Stimulated activated CD4-positive, alpha-beta T cell treated with anti-CD3 and anti-CD28 coated beads, Interleukin-15, amount 100 ng/mL, for 1 hour (primary cell): ENCODE measurements at places on chromosomes 5 and 9.

GRCh38 chr9:4371108-4371507, 71.2 kb upstream of the GLIS3 start:
- no peak for DNase-seq

- no peak for DNase-seq
Observed at GRCh38 chr5:6246820-6247437, 131.4 kb downstream of the MED10 start.

GRCh38 chr5:142644640-142645361, 41.1 kb downstream of the FGF1 start:
- DNase-seq = no peak

DNA sequence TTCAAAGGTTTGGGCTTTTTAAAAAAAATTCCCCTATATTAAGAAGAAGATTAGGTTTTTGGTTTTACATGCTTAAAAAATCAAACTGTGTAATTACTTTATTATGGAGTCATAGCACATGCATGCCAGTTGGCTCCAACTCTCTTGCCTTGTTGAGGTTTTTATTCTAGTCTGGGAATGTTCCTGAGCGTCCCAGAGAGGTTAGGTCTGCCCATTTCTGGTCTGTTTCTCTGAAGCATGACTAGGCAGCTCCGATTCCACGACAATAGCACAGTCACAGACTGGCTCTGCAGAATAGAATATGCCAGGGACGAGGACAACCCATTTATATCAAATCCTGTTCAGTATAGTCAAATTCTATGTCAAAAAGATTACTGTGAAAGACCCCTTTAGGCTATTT, 217.0 kb downstream of the PCSK5 start:
- no peak for DNase-seq

DNA sequence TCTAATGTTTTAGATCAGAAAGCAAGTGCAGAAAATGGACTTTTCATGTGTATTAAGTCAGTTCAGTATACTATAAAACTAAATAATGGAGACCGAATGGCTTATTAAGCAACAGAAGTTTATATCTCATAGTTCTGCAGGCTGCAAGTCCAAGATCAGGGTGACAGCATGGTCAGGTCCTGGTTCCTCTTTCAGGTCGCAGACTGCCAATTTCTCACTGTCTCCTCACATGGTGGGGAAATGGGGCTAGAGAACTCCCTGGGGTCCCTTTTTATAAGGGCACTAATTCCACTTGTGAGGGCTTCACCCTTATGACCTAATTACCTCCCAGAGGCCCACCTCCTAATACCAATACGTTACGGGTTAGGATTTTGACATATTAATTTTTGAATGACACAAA, 48.7 kb downstream of the RICTOR start:
- DNase-seq = no peak

DNA sequence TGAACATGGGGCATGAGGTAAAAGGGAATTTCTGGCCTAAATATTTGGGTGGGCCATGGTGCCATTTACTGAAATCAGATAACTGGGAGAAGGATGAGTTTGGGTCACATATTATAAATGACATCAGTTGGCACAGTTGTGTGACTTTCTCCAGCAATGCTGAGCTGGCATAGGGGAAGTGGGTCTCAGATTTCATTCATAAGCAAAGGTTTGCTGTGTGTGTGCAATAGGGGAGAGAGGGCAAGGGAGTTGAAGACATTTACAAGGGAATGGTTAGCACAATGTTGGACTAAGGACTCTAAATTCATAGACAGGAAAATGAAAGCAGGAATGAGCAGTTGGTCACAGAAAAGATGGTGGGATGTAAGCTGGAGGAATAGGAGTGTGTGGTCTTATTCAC, 47.8 kb upstream of the KLF9 start:
- DNase-seq = no peak

DNA sequence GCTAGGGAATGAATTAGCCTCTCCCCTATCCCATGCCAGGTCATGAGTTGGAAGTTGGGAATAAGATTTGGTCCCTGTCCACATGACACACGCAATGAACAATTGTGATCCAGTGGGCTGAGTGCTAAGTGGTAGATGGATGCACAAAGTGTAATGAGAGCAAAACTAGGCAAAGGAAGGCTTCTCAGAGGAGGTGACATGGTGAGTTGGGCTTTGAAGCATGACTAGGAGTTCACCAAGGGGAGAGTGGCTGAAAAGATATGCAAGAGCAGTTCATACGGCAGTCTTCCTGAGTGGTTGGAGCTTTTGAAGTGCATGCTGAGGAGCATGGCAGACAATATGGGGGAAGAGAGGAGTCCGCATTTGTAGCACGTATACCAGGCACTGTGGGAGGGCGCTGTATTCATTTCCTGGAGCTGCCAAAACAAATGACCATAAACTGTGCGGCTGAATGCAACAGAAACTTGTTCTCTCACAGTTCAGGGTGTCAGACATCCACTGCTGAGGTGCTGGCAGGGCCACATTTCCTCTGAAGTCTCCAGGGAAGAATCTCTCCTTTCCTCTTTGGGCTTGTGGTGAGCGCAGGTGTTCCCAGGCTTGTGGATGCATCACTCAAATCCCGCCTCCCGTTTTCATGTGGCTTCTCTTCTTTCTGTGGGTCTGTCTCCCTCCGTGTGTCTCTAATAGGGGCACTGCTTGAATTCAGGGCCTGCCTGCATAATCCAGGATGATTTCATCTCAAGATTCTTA, 49.5 kb downstream of the NSG2 start:
- DNase-seq = no peak

DNA sequence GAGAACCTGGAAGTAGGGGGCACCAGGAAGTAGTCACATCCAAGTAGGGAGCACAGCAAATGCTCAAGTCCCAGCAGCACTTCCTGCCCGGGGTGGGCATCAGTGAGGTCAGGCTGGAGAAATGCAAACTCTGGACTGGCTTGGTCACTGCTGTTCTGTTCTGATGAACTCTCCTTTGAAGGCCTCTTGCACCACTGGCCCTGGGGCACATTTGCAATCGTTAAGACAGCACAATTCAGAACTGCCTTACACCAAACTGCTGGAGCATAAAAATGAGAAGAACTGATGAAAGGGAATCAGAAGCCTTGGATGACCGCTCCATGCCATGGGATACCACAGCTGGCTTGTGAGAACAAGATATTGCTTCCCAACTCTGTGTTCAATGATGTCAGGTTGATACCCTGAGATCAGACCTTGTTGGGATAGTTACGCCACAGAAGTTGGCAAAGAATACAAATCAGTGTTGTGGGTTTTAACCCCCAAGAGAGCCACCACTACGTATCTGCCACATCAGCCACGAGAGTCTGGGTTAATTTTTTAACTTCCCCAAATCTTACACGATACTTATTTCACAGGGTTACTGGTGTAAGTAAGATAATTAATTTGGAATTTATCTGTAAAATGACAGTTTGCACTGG, 42.3 kb upstream of the ZSWIM6 start:
- no peak for DNase-seq

DNA sequence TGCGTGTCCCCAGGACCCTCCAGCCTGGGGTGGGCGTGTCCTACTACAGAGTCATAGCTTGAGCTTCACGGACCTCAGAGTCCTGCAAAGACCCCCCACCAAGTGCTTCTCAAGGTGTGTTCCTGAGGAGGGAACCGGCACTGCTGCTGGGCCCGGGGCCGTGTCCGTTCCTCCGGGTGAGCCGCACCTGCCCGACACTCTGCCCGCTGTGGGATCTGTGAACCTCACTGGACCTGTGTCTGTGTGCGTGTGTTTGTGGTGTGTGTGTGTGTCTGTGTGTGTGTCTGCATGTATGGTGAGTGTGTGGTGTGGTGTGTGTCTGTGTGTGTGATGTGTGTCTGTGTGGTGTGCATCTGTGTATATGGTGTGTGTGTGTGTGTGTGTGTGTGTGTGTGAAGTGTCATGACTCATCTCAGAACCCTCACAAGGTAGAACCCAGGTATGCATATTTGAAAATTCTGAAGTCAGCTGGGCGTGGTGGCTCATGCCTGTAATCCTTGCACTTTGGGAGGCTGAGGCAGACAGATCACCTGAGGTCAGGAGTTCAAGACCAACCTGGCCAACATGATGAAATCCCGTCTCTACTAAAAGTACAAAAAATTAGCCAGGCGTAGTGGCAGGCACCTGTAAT, 40.9 kb upstream of the RXRA start:
- DNase-seq = no peak

DNA sequence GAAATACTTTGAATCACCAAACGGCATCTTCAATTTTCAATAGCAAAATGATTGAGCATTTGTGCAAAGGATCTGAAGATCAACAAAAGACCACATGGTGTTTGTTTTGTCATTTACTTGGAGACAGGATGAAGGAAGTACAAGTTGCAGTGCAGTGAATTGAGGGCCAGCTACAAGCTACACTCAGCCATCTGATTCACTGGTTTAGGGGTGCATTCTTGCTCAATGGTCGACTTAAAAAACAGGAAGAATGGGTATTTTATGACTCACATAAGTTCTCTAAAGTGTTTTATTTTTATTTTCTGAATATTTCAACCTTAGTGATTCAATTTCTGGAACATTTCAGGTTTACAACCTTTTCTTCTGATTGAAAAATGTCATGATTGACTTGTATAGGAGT, 412.1 kb upstream of the ADAMTSL1 start:
- DNase-seq = no peak
